Left kidney (tissue), 8 donors: ENCODE measurements at places on chromosomes 16 and 17. TPM values are rescaled to one million over a fixed set of nuclear protein-coding genes. Genes with fewer than 3 reads are reported as not detected.

Gene STH
- not detected for polyA plus RNA-seq

Gene TBX6
- polyA plus RNA-seq: 1.1 TPM

DNA sequence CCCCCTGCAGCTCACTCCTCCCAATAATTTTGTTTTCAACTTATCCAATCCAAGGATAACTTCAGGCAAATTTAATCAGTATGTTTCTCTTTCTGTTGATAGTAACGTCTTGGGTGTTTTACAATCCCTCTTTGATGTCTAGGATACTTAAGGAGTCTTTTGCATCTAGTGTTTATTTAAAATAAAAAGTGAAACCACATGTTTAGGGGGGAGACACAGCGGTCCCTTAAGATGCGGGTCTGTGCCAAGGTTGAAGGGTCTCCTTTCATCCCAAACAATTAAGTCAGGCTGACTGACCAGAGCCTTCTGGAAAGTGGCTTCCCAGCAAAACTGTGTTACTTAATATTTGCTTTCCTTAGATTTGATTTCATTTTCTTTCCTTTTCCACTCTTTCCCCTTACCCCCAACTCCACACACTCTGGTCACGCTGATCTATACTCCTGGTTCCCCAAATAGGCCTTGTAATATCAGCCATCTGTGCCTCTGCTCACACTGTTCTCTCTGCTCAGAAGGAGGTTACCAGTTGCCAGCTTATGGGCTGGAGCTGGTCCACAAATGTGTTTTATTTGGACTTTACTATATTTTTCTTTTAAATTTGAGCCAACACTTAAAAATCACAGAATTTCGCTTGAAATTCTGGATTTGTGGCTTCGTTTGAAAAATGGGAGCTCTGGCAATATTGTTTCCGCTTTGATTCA, 11.2 kb downstream of the ANKS4B start:
- no peak for DNase-seq

DNA sequence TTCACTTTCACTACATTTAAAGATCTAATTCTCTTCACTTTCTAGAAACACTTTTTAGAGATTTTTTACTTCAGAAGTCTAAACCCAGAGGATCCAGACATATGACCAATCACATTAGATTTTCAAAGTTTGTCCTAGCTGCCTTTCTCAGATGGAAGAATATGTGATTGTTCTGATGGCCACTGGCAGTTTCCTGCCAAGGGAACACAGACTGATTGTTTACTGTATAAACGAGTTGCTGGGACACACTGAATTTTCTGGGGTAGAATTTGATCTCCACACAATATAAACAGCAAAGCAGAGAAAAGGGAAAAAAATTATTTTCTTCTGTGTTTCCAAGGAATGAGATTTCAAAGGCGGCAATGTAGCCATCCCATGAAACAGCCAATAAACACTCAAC, 480.0 kb downstream of the TOX3 start:
- no peak for DNase-seq

GRCh38 chr17:76307966-76308338, at the start of gene QRICH2:
Gene QRICH2 (minus strand): TSS chr17:76308276. CDS start chr17:76307998, 278 bp downstream.
- DNase-seq: no peak

GRCh38 chr16:30352488-30353401, 2.4 kb downstream of the CD2BP2 start:
- DNase-seq: no peak
